ENCODE measurements at places on chromosomes 4 and X.

GRCh38 chrX:30895370-30895769 lies 6.3 kb upstream of the TAB3 start:
- peak; percentile 89 for DNase-seq

DNA sequence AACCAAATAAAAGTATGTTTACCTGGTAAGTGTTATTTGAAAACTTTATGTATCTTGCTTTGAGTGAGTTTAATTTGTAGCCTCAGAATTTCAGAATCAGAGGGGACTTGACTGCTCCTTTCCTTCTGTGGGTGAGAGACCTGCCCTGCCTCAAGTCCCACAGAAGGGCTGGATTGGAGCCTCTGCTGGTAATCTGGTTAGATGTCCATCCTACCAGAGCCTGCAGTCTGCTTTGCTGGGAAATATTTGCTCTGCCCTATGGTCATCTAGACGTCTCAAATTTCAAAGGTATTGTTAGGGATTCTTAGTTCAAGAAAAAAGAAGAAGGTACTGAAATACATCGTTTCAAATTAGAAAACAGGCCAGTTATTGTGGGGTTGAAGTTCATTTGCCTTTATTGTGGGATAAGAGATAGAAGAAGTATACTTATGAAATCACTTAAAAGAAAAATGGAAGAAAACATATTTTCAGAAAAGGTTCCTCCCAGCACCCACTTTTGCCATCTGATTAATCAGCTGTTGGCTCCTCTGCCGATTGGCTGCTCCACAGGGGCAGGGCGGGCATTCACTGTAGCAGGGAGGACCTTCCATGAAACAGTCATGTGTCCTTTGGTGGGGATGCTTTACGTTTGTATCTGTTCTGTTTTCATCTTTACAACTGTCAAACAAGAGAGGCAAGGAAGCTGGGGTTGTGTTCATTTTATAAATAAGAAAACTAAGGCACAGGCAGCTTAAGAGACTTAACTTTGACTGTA lies 73.3 kb upstream of the TLR2 start:
- no peak for DNase-seq

- DNase-seq: no peak
Observed at GRCh38 chrX:119757646-119757978, 776 bp upstream of the SOWAHD start.

GRCh38 chr4:183445097-183445428 lies 627 bp downstream of the CDKN2AIP start:
- peak; percentile 15 for DNase-seq

DNA sequence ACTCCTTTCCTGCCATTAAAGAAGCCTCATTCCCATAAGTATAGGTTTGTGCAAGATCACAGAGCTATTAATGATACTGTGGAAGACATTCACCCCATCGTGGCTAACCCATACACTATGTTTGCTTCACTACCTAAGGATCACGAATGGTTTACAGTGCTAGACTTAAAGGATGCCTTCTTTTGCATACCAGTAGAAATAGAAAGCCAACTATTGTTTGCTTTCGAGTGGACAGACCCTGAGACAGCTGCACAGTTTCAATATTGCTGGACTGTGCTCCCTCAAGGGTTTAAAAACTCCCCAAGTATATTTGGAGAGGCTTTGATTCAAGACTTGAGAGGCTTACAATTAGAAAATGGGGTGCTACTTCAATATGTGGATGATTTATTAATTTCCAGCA lies 16.0 kb upstream of the PAPSS1 start:
- no peak for DNase-seq

DNA sequence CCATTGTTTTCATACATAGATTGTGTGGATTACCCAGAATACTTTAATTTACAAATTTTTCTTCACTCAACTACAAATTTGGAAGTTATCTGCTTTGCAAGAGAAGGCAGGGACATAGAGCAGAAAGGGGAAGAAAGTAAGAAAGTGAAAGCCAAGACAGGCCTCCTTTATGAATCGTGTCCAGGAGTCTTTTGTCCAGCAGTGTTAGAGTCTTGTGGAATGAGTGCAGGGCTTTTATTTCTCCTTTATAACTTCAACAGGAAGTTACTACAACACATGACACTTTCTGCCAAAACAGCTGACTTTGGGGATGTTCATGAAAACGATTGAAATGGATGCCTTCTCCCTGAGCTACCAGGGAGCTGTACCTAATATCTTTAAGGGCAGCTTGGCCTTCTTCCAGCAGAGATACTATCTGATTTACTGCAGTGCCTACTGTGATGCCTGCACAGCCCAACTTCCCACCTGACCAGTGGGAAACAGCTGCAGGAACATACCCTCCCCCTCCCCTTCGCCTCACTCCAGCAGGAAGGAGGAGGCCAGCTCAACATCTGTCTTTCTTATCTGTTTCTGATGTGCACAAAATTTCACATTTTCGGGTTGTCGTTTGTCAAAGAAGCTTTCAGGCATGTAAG lies 557.7 kb upstream of the SLIT2 start:
- no peak for DNase-seq

DNA sequence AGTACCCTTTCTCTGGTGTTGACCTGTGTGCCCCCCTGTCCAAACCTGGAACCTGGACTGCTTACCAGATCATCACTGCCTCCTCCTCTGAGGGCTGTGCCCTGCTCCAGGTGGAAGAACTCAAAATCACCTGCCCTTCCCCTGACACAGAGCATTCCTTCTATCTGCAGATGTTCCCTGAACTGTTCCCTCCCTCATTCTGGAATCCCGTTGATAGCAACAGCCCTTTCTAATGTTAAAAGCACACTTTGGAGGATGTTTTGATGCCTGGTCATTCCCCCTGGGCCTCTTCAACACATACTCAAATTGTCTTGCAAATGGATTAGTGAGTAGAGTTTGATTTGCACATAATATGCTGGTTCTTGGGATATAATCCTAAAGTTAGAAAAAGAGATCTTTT lies 225.8 kb downstream of the FGF13 start:
- DNase-seq: no peak

- no peak for DNase-seq
Observed at GRCh38 chr4:126209147-126209546, 894.4 kb downstream of the FAT4 start.
